Nephron progenitor cell (in vitro differentiated cells): ENCODE measurements at places on chromosomes 5 and 9.
A peak's percentile ranks its signal among the peaks of the same experiment; 100 is the strongest.

- no peak for DNase-seq
These were observed 203.6 kb downstream of the SNX18 start for GRCh38 chr5:54721116-54721515.

DNA sequence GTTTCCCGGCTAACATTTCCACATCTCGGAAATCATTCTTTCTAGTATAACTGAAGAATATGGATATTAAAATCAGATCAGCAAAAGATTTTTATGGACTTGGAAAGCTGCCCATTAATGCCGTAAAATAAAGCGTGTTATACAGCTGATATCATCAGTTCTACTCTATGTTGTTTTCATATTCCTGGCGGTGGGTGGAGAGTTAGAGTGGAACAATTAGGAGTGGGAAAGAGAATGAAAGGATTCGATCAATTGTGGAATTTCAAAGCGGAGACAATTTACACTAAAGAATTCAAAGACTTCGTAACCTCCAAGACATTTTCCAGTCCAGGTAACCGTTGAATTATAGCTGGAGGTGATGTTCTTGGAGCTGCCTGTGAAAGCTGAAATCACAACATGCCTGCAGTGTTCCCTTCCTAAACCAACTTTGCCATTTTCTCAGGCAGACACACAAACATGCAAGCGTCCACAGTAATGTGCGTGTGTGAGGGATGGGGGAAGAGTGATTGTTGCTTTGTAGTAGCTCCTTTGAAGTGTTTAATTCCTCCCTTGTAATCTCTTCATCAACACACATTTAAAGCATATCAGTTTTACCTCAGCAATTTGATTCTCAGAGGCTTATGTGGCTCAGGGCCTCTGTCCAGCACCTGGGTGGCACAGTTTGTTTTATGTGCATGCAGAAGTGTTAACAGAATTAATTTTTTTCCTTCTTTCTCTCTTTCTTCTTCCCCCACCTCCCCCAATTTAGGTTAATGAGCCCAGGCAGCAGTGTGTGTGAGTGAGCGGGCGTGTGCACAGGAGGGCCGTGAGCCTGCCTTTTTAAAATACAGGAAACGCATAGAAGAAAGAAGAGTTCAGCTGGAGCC, 544.1 kb downstream of the RAB3C start:
- DNase-seq = no peak

- DNase-seq = peak; percentile 47
These were observed 5.5 kb upstream of the SET start for GRCh38 chr9:128683340-128684064.

DNA sequence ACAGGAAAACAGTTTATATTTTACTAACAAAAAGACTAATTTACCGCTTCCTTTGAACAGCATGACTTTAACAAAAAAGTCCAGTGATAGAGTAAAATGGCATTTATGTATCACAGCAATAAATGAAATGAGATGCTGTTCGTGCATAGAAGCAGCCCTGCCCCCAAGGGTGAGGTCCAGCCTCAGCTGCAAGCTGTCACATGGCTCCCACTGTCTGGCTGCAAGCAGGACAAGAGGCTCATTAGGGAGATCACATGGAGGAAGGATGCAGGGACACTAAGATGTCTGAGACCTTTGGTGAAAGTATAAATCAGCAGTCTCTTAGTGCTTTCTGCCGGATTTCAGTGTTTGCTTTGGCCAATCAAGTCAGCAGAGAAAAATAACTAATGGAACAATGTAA, 23.0 kb downstream of the GDNF start:
- no peak for DNase-seq

- peak; percentile 64 for DNase-seq
These were observed 226.3 kb downstream of the SMARCA2 start for GRCh38 chr9:2241461-2241835.

DNA sequence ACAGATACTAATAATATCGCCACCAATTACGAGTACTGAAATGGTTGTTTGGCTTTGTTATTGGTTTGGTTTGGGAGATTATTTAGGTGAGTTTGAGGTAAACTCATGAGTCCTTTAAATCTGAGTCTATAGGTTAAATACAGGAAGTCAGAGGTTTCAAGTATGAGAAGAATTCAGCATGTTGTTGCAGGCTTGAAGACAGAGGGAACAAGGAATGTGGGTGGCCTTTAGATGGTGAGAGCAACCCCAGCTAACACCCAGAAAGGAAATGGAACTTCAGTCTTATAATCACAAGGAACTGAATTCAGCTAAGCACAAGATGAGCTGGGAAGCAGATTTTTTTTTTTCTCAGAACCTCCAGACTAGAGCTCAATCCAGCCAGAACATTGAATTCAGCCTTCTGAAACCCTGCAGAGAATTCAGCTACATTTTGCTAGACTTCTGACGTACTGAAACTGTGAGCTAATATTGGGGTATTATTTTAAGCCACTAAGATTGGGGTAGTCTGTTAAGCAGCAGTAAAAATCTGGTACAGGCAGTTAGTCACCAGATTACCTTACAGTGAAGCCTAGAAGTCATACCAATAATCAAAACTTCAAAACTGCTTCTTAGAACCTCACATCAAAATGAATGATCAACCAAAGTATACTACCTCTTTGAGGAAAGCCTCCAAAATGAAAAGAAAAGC, 216.0 kb upstream of the PUM3 start:
- no peak for DNase-seq

DNA sequence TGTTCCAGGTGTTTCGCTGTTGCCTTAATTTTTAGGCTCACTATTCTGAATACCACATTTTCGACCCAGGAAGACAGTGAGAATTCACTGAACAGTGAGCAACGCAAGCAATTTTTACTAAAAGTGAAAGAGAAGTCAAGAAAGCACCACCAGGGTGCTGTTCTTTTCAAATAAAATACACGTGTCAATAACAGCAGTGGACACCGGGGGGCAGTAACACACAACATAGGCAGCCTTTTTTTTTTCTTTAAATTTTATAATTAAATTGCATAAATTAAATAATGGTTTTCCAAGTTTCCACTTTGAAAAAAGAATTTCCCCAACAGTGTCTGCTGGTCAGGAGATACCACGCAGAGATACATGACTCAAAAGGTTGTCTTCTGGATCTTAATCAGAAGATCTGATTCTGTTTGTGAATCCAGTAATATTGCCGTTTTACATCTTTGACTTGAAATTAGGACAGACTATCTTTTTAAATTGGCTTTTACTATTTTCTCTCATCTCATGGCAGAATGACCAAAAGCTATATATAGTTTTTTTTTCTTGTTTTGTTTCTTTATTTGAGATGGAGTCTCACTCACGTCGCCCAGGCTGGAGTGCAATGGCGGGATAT, 47.1 kb upstream of the SH3GL2 start:
- DNase-seq = peak; percentile 52

DNA sequence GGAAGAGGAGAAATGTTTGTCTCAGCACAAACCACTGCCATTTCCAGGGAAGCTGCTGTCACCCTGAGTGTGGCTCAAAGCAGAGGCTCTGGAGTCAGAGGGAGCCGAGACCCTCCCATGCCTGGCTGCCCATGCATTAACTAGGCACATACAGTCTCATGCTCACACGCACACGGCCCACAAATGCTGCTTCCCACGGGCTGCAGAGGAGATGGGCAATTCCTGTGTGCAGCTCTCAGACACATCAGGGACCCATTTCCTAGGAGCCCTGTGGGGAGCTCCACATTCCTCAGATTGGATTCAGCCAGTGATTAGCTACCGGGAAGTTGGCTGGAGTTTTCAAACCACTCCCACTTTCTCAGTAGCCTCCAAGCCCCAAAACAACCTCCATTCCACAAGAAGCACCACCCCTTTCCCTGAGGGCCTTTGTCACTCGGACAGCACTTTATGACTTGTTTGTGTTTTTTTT, 9.1 kb upstream of the PTGES start:
- DNase-seq = peak; percentile 29

DNA sequence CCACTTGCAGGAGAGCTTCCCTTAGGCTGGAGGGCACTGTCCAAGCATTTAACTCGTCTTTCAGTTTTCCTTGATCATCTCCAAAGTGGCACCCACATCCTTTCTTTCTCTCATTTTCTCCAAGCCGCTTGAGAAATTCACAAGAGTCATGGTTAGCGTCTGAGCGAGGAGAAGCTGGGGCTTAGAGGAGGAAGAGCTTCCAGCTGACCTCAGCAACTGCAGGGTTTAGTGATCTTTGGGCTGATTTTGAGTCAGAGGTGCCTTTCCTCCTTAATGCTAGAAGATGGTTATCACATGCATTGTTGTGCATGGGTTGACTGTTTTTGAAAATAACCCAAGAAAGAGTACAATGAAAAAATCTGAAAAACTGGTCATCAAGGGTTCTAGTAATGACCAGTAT, 134.7 kb downstream of the GADD45G start:
- no peak for DNase-seq
